ENCODE measurements at places on chromosomes 12 and 14.

GRCh38 chr14:100239211-100239839 is 381 bp downstream of the YY1 start:
- DNase-seq, result peak; percentile 11

DNA sequence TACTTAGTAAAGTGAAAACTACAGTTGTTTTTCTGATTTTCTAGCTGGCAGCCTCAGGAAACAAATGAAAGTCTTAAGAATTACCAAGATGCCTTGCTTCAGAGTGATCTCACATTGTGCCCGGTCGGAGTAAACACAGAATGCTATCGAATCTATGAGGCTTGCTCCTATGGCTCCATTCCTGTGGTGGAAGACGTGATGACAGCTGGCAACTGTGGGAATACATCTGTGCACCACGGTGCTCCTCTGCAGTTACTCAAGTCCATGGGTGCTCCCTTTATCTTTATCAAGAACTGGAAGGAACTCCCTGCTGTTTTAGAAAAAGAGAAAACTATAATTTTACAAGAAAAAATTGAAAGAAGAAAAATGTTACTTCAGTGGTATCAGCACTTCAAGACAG is 28.9 kb downstream of the RXYLT1 start:
- DNase-seq, result no peak

GRCh38 chr14:40362856-40363255 is 930.6 kb upstream of the FBXO33 start:
- DNase-seq, result no peak

- no peak for DNase-seq
Observed at GRCh38 chr12:25194214-25194613, 746 bp downstream of the DNAI7 start.

- no peak for DNase-seq
Observed at GRCh38 chr12:84756961-84757360, 155.6 kb downstream of the SLC6A15 start.

DNA sequence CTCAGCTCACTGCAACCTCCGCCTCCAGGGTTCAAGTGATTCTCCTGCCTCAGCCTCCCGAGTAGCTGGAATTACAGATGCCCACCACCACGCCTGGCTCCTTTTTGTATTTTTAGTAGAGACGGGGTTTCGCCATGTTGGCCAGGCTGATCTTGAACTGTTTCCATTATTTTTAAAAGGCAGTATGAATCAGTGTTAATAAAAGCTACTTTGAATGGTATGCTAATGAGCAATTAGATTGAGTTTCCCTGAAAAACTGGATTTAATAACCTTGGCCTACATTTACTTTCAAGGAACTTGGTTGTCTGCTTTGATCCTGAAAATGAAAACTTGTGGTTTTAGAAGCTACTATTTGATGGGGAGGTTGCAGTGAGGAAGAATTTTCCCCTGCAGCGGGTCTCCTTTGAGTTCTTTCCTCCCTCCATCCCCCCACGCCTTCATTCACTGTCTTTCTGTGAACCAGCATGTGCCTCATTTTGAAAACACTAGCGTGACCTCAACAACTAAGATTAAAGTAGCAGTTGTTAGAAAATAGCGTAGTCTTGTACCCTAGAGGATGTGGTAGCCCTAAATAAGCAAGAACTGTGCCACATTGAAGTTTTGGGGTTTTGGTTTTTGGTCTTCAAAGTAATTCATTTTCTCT is 17.8 kb upstream of the RPS6KA5 start:
- no peak for DNase-seq

GRCh38 chr12:64036414-64036813 is 185.7 kb downstream of the KICS2 start:
- no peak for DNase-seq

DNA sequence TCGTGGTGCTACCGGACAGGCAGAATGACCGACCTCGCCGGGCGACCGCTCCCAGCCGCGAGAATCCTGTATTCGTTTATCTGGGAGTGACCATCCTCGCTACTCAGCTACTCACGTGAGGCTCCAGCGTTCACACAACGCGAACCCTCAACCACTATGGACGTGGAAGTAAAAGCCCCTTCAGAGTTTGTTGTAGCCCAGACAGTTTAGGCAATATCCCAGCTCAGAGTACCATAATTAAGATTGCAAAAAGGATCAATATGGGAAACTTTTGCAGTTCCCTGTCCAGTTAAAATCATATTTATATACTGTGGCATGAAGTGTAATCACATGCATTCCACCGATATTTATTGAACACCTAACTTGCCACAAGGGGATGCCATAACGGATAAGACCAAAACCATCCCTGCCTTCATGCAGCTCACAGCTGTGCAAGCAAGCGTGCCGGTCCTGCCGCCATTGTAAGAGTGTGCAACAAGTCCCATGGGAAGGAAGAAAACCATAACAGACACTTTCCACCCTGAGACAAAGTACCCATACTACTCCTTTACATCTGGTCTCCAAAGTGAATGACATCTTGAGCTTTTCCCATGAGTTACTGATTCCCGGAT is 938 bp upstream of the MAX start:
- DNase-seq, result no peak

- DNase-seq, result no peak
Observed at GRCh38 chr12:120199595-120200306, 1.2 kb downstream of the RPLP0 start.

Data from stimulated activated CD8-positive, alpha-beta memory T cell treated with anti-CD3 and anti-CD28 coated beads, Interleukin-12 subunit alpha, Interleukin-12 subunit beta, amount 100 ng/mL, for 4 hours (primary cell).